GM13976 (cell line): ENCODE measurements at places on chromosomes 5 and 9.

GRCh38 chr9:137305060-137305797 lies 3.2 kb upstream of the NRARP start:
- peak; percentile 77 for DNase-seq

DNA sequence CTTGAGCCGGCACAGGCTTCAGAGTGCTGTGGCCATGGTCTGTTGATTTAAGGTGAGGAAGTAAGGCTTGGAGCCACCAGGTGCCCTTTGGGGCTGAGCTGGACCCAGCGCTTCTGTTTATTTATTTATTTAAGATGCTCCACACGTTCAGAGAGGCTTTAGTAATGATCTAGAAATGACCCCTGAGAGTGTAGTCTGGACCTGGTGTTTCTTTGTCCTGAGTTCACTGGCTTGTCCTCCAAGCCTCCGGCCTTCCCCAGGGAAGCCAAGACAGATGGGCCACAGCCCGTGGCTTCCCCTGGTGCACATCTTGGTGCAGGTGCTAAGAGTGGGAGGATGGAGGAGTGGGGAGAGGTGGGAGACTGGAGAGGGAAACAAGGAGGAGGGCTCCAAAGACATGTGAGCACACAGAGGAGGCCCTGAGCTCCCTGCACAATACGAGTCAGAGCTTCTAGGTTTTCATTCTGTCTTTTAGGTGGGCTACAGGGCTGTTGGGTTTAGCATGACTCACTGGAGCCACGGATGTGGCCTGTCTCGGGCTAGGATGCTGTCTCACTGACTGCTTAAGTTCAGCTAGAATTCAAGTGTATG lies 56.9 kb downstream of the AHRR start:
- DNase-seq: peak; percentile 32

DNA sequence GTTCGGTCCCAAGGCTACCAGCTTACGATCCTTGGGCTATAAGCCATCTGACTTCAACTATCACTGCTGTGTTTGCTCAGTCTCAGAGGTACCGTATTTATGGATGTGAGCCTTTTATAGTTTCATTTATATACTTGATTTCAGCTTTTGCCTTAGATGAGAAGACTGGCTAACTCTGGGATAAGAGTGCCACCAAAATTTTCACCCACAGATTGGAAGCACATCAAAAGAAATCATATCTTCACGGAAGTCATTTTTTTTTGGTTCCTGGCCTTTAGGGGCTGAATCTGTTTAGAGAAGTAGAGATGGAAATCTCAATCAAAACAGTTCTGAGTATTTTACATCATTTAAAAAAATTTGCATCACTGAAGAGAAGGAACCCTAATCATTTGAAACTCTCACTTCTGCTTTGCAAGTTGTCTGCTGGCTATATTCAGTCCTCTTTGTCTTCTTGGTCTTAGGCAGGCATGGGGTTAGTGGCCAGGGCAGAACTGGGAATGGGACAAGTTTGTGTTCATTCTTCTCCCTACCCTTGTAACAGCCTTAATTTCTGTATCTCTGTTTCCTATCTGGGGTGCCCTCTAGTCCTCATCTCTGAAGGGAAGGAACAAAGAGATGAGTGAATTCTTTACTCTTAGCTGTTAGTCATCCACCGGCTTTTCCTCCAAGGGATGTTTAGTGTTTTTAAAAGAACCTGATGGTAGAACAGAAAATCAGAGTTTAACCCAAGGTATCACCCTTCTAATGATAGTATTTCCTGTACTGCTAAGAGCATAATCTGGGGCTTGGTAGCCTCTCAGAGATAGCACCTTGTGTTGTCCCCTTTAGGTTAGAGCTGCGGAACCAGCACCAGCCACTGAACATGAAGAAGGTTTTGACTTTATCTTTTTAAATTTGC lies 14.1 kb upstream of the TNFAIP8 start:
- no peak for DNase-seq

- no peak for DNase-seq
These were observed 26.2 kb downstream of the TRIM32 start for GRCh38 chr9:116713271-116713670.

DNA sequence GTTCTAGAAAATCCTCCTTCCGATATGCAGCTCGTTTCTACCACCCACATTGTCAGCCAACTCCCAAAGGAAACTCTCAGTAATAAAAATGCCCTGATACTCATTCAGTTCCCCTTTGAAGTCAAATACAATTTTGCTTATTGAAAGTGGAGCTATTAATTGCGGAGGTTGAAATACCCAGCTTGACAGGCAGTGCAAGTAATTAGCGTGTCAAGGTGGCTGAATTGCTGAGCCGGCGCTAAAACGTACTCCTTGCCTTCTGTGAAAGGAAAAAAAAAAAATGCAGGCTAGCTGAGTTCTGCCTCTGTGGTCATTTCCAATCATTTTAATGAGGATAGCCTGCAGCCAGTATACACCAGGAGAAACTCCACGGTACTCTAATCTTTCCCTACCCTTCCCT lies 165.5 kb downstream of the RORB start:
- no peak for DNase-seq

DNA sequence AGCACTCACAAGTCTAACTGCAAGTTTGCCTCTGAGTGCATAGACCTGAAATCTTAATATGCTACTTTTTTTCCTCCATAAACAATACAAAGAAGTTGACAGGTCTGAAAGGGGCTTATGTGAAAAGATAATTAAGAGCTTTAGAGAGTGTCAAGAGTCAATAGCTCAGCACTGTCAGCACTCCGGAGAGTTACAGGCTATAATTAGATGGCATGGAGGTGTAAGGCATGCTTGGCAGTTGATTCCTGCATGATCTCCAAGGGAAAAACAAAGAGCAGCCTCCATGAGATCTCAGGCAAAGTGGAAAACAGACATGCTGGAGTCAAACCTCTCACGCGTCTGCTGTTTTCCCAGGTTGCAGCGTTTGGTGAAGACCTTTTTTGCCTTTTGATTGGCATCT lies 468.7 kb downstream of the TLE4 start:
- DNase-seq: no peak

DNA sequence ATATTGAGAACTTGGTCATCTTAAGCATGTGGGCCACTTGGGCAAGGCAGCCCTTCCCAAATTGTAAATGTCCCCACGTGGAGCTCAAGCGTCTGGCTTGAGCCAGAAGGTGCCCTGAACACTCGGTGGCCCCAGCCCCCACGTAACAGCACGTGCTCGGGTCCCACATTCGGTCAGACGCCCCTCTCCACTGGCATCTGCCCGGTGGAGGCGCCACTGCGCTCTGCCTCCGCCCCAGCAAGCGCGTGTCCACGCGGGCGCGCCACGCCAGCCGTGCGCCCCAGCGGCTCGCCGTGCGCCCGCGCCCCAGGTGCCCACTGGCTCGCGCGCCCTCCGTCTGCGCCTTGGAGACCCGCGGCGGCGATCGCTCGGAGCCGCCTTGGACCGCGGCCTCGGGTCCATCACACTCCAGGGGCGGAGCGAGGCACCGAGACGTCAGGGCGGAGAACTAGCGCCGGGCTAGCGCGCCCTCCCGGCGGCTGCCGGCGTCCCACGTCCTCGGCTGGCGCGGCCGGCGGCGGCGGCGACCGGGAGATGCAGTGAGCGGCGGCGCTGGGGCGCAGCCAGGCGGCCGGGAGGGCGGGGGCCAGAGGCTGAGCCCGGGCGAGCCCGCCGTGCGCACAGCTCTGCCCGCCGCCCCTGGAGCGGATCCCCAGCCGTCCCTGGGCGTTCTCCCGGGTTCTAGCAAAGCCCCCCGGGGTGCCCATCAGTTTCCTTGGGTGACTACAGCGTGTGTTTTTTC lies at the start of gene PALM2AKAP2:
PALM2AKAP2 (plus strand) TSS at position 488 of the 742 bp plus-strand sequence. CDS start 291 bp downstream, outside the sequence.
- DNase-seq: peak; percentile 24

- DNase-seq: no peak
These were observed 10.5 kb upstream of the JMY start for GRCh38 chr5:79225441-79225840.

DNA sequence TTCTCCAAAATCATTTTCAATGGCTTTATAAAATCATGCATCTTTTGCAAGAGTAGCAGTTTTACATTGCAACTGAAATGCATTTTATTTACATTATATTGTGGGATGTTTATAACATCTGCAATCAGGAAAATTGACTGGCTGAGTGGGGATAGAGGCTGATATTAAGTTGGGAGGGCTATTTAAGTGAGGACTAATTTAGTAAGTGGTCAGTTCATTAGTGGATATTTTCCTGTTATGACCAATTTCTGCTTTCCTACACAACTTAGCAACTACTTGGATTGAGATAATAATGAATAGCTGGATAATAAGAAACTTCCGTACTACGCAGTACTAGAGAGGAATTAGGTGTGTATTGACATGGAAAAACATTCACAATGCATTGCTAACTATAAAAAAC lies 92.9 kb upstream of the SSBP2 start:
- DNase-seq: no peak

- DNase-seq: no peak
These were observed 110.3 kb upstream of the IQGAP2 start for GRCh38 chr5:76292620-76293322.

GRCh38 chr9:117030254-117030768 lies 343.2 kb downstream of the TRIM32 start:
- no peak for DNase-seq

DNA sequence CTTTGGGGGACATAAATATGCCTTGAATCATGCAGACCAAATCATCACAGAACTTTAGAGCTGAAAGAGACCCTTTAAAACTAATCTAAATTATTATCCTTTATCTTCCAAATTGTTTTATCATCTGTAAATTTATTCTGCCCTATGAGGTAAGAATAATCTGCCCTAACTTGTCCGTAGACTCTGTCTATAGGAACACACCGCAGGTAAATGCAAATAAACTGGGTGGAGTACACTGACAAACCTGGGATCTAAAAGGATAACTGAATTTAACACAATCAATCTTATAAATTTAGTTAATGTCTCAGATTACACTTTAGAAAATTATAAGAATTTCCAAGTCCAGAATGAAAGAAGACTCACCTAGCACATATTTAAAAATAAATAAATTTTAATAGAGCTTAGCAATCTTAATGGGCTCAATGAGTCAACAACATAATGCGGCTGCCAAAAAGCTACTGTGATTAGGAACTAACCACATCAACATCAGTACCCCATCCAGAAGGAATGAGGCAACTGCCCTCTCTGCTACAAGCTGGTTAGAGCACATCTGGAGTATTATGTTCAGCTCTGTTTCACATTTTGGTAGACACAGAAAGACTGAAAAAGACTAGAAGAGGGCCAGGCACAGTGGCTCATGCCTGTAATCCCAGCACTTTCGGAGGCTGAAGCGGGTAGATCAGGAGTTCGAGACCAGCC lies 5.6 kb downstream of the MEGF9 start:
- DNase-seq: no peak

GRCh38 chr5:154214371-154215106 lies 24.0 kb downstream of the GALNT10 start:
- peak; percentile 53 for DNase-seq

DNA sequence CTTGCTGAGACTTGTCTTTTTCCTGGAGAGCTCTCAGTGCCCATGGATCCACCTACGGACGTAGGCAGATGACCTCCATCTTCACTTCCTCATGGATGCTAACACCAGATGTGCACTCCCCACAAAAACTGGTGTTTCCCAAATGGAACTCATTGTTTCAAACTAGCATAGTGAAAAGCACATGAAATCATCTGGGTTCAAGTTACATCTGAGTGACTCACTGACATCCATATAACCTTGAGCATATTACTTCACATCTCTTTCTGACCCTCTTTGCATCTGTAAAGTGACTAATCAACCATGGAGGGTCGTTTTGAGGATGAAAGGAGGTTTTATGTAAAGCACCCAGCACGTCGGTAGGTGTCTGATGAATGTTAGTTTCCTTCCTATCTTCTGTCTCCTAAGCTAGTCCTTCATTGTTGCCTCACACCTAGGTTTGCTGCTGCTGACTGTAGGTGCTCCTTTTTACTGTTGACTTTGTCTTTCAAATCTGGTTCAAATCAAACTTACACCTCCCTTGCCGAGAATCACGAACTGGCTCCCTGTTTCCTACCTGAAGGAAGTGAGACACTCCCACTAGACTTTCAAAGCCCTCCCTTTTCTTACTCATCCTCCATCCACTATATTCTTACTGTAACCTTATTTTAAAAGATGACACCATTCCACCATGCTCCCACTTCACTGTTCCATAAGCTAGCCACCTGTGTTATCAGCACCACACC lies 10.3 kb downstream of the OCLN start:
- DNase-seq: peak; percentile 30

- DNase-seq: no peak
These were observed 224.6 kb downstream of the GABBR2 start for GRCh38 chr9:98484162-98484561.

DNA sequence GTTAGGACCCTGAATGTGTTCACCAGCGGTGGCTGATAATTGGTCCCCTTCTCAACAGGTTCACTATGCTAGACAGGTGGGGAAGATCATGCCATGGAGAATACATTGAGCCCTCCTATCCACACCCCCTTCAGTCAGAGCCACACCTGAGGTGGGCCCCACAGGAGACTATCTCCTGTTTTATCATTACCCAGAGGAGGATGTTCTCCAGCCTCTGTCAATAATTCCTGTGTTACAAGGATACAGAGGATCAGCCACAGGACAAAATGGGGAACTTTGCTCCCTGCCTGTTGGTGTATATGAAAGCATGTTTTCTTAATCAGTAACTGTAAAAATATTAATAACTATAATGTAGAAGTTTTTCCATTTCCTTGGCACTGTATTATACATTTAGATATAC lies 25.9 kb downstream of the RAD1 start:
- no peak for DNase-seq

DNA sequence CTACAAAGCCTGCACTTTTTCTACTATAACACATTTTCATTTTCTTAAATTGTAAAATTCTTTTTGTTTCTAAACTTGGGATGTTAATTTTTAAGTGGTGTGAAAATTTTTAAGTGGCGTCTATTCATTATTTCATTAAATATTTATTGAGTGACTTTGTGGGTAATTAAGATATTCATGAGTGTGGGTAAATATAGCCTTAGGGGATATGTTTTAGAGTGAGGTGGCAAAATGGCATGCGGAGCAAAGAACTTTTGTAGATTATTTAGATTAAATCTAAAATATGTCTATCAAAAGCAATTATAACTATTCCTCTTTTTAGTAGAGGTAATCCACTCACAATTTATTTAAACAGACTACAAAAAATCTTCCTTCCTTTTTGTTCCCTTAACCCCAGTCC lies 188.4 kb downstream of the PCSK1 start:
- no peak for DNase-seq

DNA sequence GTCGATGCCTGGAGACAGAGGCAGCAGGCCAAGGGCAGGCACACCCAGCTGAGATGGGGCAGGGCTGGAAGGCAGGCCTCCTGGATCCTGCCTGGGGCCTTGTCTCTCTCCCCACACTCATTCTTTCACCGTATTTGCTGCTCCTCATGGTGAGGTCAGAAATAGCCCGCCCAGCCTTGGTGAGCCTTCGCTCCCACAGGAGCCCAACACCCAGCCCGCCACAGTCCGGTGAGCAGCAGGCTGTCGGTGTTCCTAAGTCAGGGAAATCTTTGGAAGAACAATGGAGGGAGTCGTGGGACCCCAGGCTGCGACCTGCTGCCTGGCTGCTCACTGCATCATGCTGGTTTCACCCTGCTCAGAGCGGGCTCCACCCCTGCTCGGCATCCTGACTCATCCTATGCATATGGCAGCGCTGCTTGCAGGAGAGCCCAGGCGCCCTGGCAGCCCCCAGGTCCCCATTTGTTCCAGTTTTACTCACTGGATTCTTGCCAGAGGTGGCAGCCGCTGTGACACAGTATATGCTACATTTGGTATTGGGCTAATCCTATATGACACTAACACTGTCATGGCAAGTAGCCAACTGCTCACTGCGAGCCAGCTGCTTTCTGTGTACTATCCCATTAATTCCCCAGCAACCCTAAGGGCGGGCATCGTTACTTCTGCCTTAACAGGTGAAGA lies 53.2 kb upstream of the NCS1 start:
- DNase-seq: no peak
